Muscle of leg (tissue), 16 donors: ENCODE measurements at places on chromosomes 13 and 19.

DNA sequence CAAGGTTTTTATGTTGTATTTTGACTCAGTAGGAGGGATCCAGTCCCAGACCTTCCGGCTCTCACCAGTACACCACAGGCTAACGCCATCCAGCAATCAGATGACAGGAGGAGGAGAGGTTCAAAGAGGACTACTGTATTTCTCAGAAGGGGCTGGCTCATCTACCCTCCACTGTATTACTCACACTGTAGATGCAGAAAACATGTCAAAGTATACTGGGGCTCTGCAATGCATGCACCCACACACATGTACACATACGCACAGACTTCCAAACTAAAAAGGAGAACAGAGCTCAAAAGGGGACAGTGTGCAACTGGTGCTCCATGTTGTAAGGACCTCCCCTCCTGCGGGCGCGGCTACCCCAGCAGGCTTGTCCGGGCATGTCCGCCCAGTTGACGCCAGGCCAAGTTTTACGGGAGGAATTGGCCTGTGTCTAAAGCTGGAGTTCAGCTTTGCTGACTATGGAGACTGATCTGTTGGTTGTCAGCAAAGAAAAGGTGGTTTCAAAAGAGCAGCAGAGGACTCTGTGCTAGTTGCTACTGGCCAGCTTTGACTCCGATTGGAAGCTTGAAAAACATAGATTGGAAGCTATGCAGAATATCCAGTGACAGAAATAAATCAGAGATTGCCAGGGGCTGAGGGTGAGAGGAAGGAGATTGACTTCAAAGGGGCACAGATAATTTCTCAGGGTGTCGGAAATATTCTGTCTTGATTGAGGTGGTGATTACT is 314.2 kb downstream of the DLEU7 start:
- DNase-seq: peak; percentile 89

DNA sequence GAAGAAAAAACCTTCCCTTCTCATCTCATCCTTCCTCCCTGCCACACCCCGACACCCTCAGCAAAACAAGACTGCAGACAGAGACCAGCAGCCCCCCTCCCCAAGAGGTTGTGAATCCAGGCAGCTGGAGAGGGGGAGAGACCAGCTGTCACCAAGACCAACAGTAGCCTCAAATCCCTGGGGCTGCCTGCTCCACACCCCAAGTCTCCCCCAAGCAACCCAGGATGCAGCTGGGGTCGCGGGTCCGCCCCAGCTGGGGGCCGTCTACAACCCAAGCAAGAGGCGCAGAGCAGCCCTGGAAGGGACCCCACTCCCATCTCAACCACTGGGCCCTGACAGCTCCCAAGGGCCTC is 7.1 kb downstream of the KLF16 start:
- DNase-seq: peak; percentile 59

- DNase-seq: no peak
Observed at GRCh38 chr13:82803341-82803740, 1078.9 kb downstream of the SLITRK1 start.

GRCh38 chr13:50017819-50018218 is 2.6 kb downstream of the KCNRG start:
- no peak for DNase-seq

- DNase-seq: no peak
Observed at GRCh38 chr13:73057284-73058063, 1.3 kb upstream of the KLF5 start.

DNA sequence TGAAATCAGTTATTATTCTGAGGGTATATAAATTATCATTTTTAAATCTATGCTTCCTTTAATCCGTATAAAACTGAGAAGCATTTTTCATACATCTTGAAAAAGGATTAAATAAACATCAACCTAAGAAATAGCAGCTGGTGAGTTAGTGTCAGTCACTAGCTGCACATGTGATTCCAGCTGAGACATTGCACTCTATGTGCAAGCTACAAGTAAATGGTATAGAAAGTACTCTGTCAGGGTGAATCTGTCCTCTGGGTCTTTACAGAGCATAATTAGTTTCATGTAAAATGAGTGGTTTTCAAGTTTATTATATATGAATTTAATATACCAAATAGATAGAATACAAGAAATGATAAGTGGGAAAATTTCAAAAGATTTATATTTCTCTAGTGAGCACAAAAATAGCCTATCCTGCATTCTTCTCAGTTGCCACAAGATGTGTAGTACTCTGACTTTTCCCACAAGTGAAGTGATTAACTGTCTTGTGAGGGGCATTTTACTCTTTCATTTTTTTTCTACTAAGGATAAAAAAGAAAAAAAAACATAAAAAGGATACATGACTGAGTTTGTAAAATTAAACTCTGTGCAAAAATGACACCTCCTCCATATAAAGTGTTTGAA is 1372.1 kb downstream of the PCDH9 start:
- DNase-seq: no peak

DNA sequence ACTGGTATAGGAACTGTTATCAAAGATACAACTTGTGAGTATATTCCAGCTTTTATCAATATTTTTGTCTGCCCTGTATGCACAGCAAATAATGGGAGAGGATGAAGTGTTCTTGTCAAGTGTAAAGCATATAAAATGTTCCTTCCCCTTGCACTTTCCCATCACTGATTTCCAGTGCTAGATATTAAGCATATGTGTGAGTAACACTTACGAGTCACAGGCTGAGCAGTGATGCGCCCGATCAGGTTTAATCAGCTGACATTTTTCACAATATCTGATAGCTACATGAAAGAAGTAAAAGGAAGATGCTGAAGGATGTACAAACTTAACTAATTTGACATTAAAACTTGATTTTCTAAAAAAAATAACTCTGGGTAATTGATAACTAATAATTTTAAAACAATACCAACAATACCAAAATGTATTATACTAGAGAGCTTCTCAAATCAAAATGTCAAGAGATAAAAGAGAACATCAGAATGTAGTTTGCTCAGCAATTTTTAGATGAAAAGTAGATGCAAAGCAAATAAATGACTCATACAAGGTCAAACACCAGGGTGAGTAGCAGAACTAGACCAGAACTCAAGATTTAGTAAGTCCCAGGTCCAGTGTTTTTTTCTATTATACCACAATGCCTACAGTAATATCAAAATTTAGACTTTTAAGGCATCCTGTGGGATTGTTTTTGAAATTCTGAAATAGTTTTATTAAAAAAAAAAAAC is 56.4 kb downstream of the ZDHHC20 start:
- no peak for DNase-seq

- DNase-seq: no peak
Observed at GRCh38 chr13:22077764-22078163, 406.9 kb downstream of the FGF9 start.

DNA sequence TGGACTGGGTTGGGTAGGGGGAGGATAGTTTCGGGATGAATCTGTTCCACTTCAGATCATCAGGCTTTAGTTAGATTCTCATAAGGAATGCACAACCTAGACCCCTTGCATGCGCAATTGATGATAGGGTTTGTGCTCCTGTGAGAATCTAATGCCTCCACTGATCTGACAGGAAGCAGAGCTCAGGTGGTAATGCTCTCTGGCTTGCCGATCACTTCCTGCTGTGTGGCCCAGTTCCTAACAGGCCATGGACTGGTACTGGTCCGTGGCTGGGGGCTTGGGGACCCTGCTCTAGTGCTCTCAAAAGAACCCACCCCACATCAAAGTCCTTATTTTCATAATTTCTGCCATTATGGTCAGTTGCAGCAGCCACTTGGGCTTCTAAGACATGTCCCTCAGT is 30.1 kb downstream of the DNAJC3 start:
- DNase-seq: no peak
